Right renal pelvis (tissue), 4 donors: ENCODE measurements at places on chromosomes 7 and 10.

- no peak for DNase-seq
Measured at GRCh38 chr10:98436704-98437103, 10.0 kb downstream of the HPS1 start.

DNA sequence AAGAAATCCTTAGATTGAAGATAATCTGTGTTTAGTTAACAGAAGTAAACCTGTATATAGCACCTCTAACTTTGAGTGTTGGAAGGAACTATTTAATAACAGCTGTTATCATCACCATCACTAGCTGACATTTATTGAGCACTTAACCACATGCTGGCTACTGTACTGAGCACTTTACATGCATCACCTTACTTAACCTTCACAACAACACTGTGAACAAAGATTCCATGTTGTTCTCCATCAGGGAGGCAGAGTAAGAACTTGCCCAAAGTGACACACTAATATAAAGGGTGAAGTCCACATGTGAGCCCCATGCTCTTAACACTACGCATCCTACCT is 182.2 kb downstream of the ST7 start:
- no peak for DNase-seq

DNA sequence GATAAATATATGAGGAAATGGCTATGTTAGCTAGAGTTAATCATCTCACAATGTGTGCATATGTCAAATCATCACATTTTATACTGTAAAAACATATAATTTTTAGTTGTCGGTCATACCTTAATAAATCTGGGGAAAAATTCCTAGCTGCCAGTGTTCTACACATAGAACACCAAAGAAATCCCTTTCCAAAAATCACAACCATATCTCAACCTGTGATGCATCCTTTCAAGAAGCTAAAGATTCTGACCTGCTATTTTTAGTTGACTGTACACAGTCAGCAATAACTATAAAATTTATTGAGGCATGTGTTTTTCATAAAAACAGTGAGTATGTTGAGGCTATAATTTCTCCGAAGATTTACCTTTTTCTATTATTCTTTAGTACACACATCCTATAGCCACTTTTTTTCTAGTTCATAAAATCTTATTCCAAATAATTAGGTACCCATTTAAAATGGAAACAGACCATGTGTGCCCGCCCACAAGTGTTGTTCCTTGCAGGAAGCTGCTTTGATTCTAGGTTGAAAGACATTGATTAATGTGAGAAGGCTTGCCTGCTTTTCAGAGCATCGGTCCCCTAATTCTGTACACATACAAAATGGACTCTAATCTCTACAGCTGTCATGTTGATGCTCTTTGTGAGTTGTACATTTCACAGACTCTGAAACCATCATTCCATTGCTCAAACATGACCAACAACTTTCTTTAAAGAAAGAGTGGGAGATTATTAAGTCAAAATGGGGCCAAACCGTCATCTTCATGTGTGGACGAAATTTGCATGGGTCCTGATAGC is 117.5 kb upstream of the LRRN3 start:
- no peak for DNase-seq

GRCh38 chr7:106954840-106955239 is 89.7 kb upstream of the PRKAR2B start:
- DNase-seq: no peak

DNA sequence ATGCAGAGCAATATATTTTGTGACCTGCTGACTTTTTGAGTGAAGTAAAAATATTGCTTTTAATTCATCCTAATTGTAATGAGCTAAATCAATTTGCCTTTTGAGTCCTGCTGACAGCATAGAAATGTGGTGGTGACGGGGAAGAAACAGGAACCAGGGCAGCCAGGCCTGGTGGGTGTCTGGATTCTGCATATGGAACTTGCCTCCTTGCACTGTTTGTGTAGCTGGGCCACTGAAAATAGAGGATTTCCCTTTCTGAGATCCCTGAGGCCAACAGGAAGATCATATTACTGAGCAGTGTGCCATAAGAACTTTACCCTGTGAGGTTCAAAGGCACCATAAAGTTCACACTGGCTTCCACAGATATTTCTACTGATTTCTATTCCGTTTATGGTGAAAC is 488.4 kb upstream of the AKR1E2 start:
- DNase-seq: no peak

DNA sequence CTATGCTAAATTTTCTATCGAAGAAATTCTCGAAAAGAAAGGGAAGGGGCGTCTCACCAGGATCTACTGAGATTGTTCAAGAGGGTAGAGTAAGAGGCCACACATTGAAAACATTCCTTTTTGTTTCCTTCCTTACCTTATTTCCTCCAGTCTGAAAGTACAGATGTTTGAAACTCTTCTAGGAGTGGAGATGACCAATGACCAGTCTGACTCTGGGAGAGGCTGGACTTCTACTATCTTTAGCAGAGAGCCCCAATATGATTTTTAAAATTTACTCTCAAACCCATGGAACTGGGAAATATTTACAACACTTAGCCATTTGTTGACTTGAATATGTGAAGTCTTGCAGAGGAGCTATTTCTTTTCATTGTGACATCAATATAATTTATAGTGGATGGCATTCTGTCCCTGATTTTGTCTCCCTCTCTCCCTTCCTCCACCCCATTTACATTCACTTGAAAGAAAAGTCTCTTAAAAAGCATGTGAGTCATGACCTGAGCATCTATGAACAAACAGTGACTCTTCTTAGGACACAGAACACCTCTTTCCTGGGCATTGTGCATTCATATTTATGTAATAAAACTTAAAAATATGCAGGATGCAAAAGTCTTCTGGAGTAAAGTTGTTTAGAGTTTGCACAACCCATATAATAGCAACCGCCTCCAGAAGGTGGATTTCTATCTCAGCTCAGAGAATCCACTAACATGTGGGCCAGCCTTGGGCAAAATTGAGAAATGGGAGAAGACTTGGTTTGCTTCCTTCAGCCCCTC is 31.2 kb upstream of the BMPER start:
- no peak for DNase-seq

DNA sequence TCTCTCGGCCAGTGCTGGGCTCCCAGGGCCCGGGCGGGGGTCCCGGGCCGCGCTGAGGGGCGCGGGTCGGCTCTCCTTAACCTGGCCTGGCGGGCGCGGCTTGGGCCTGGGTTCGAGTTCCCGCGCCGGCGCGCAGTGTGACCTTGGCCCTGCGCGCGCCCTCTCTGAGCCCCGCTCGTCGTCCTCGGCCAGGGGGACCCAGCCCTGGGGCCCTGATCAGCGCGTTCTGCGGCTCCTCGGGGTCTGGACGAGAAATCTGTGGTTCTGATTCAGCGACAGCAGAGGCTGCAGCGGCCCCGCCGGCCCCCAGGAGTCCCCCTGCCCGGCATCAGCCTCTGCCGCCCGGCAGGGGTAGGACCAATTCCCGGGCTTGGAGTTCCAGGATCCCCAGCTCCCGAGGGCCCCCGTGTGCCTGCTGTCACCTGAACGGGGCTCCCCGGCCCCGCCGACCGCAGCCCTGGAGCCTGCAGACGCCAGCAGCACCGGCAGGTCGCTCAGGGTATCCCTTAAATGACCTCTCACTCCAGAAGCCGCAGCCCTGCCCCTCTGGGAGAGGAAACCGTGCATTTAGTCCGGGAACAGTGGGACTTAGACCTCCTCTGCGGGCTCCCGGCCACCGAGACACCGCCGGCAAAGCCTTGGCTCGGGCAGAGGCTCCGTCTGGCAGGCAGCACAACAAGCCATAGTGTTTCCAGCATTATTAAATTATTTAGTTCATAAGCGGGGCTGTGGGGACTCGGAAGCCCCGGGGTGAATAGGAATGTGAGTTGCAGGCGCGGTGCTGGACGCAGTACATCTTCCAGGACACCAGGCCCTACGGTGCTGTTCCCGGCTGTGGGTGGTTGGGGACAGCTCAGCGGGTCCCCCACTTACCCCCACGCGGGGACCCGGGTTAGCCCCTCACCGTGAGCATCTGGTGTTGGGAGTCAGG is 572 bp downstream of the CHST12 start:
- no peak for DNase-seq

DNA sequence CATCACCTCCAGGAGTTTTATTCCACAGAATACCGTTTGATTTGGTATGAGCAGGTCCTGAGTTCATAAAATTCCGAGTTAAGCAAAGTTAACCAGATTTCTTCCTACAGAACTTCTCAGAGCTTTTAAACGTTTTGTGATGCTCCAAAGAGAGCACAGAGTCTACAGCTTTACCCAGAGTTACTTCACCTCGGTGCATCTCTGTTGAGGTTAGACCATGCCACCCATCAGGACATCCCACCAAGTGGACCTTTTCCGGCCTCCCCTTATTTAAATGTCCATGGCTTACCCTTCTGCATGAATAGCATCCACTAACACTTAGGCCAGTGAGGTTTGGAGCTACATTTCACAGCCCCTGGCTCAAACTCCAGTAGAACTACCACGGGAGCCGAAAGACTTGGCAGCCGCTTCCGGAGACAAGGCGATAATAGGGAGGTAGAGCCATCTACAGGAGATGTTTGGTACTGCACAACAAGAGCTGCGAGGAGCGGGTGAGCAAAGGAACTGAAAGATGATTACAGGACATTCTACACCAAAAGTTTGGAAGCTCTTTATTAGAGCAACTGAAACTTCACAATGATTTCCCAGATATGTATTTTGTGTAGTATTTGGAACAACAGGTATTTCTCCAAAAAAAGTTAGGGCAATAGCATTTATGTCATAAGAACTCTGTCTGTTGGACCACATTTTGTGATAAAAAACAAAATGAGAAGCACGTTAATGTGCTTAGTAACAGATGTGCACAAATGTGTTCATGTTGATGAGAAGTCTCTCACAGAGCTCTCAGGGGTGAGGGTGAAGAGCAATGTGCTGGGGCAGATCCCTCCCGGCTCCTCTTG is 174.7 kb downstream of the HERPUD2 start:
- peak; percentile 50 for DNase-seq

GRCh38 chr10:4382811-4383210 is 443.2 kb upstream of the AKR1E2 start:
- DNase-seq: no peak

DNA sequence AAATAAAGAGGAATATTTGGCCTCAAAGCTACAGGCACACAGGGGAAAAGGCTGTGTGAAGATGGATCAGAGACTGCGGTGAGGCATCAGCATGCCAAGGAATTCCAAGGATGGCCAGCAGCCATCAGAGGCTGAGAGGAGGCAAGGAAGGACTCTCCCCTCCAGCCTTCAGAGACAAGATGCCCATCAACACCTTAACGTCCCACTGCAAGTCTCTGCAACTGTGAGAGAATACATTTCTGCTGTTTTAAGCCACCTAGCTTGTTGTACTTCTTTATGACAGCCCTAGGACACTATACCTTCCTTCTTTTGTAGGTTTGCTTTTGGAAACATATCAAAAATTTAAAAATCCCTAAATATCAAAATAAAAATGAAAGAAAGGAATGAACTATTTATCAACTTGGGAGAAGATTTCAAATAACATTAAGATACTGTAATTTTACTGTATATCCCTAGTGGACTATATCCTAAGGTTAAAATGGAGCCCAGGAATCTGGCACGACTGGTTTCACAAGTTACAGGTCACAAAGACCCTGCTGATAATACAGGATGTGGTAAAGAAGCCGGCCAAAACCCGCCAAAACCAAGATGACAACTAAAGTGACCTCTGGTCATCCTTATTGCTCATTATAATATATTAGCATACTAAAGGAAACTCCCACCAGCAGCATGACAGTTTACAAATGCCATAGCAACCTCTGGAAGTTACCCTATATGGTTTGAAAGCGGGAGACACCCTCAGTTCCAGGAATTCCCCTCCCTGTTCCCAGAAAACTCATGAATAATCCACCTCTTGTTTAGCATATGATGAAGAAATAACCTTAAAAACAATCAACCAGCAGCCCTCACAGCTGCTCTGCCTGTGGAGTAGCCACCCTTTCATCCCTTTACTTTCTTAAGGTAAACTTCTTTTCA is 185.2 kb downstream of the AVL9 start:
- no peak for DNase-seq

DNA sequence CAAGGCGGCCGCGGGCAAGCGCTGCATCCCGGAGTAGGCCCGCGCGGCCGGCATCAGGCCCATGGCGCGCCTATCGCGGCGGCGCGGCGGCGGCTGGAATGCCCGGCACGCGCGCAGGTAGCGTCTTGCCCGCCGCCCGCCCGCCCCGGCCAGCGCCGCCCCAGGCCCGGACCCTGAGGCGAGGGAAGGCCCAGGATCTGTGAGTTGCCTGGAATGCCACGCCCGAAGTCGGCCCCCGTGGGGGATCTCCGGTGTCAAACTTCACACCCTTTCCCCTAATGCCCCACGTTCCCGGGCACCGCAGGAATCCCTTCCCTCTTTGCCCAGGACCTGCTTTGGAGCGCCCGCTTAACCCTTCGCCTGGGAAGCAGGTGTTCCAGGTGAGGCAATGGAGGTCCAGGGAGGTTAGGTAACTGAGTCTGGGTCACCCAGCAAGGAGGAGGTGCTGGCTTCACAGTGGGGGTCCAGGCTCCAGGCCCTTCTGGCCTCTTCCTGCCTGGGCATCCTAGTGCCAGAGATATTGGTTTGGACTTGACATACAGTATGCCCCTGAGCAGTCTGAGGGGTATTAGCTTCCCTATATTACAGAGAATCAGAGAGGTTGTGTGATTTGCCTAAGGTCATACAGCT is 138.1 kb downstream of the ARHGAP22 start:
- no peak for DNase-seq

DNA sequence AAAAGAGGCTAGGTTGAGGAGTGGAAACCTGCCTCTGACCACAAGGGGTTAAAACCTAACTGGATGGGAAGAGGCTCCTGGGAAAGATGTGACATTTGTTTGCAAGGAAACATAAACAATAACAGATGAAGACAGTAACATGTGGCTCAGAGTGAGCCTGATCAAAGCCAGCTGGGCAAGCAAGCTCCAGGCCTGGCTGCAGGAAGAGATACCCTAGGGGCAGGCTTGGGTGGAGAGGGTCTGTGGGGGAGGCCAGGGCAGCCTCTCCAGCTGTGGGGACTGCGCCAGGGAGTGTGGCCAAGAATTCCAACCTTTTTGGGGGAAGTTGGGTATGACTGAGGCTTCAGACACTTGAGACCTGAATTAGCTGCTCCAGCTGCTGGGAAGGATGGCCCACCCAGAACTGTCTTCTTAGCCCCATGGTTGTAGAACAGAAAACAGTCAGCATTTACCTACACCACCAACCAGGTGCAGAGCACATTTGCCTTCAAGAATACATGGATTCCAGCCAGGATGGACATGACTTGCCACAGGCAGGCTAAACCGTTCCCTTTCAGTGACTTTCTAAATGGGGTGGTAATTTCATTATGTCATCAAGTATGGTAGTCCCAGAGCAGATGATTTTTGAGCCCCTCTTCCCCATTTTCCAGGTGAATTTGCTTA is 10.4 kb upstream of the FAM170B start:
- no peak for DNase-seq

- no peak for DNase-seq
Measured at GRCh38 chr7:115038158-115038557, 116.3 kb downstream of the MDFIC start.

- no peak for DNase-seq
Measured at GRCh38 chr10:128072941-128073645, 53.1 kb downstream of the MKI67 start.

GRCh38 chr7:33423646-33424020 is 294.3 kb downstream of the BBS9 start:
- DNase-seq: no peak
